Spleen (tissue), 13 donors: ENCODE measurements at places on chromosomes 12 and 14. TPM values are rescaled to one million over a fixed set of nuclear protein-coding genes. Genes with fewer than 3 reads are reported as not detected.

The BBOF1 gene
- 1.3 TPM for polyA plus RNA-seq

GRCh38 chr12:42070036-42070435, 74.6 kb downstream of the GXYLT1 start:
- DNase-seq = no peak

The FITM1 gene
- 4.6 TPM for polyA plus RNA-seq

The C12orf56 gene
- 0.03 TPM for polyA plus RNA-seq

DNA sequence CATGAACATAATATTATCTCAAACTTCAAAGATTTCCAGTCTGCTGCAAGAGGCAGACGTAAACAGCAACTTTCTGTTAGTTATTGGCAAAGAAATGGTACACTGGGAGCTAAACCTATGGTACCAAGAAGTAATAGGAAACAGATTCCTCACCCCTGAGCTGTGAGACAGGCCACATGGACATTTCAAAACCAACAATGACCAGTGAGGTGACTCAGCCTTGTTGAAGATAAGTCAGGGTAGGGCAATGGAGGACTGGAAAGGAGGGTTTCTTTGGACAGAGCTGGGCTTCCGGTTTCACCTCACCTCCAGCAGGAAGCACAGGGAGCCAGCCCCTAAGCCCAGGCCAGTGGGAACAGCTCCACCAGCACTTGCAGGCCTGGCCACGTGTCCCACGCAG, 1320.5 kb downstream of the AACS start:
- no peak for DNase-seq

- no peak for DNase-seq
Measured at GRCh38 chr14:24233538-24233866, 773 bp downstream of the GMPR2 start.

The NCKAP5L gene
- polyA plus RNA-seq = 3.6 TPM

- DNase-seq = no peak
Measured at GRCh38 chr14:65879248-65880009, 466.9 kb downstream of the FUT8 start.

DNA sequence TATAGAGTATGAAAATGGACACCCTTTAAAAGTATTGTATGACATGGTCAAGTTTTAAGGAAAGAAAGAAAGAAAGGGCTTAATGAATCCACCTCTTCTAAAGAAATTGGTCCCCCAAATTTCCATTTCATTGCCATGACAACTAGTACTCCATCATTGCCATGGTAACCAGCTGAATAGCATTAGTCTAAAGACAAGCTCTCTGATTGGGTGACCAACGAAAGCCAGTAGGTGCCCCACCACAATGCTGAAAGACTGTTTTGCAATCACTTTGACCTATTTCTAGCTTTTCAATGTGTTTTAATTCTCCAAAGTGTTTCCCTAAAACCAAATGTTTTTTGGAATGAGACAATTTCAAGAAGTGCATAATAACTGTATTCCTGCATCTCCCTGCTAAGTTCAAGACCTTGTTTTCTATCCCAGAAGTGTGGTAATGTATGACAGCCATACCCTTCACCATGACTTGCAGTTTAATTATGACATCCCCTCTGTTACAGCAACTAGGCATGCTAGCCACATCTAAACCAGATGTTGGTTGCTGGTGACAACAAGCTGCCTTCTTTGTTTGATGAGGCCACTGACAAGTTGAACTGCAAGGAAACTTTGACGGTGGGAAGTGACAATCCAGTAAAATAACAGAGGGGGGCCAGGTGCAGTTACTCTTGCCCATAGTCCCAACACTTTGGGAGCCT, 46.7 kb downstream of the KICS2 start:
- DNase-seq = no peak

DNA sequence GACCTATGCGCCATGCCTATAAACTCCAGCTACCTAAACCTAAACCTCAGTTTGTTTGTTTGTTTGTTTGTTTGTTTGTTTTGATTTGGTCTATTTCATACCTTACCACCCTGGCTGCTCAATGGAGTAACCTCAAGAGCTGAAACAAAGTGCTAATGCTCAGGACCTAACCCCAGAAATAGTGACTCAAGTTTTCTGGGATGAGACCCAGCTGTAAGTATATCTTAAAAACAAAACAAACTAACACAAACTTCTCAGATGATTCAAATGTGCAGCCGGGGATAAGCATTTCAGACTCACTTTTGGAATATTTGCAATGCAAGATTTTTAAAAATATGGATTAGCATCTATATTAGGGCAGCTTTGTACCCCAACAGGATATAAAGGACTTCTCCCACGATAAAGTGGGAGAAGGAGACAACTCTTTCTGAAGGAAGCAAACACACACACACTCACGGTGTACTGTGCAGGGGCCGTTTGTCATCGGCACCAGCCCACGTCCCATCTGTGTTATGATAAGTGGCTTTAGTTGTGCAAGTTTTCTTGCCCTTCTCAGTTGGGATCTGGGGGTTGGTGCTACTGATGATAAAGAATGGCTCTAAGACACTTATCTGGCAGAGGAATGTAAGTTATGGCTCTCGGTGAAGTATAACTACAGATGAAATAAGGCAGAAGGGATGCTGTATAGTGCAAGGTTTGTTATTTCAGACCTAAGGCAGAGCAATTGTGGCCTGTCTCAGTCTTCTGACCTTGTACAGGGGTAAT, 516.7 kb upstream of the TMEM132C start:
- no peak for DNase-seq

DNA sequence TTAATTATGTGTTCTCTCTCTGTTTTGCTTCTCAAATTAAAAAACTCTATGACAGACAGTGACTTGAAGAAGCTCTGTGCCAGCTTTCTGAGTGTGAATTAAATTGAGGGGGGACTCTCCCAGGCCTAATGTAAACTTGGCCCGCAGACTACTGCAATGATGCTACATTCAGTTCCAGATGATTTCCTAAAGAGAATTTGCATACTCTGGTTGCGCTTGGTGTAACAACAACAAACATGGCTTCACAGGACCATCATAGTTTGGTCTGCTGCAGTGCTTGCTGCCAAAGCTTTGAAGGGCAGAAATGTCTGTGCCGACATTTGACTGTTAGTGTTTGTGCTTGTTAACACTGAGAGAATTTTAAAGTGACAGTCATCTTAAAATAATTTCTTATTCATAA, 25.0 kb downstream of the CFAP54 start:
- DNase-seq = no peak

The INSM2 gene
- polyA plus RNA-seq = 0.05 TPM

- no peak for DNase-seq
Measured at GRCh38 chr12:121775501-121775900, 18.0 kb downstream of the RHOF start.

The SLC17A8 gene
- 0.02 TPM for polyA plus RNA-seq

GRCh38 chr14:95039993-95040348, 117.4 kb downstream of the DICER1 start:
- peak; percentile 41 for DNase-seq

GRCh38 chr12:74481078-74481477, 56.6 kb upstream of the ATXN7L3B start:
- no peak for DNase-seq

The SPATS2 gene
- polyA plus RNA-seq = 9.1 TPM

DNA sequence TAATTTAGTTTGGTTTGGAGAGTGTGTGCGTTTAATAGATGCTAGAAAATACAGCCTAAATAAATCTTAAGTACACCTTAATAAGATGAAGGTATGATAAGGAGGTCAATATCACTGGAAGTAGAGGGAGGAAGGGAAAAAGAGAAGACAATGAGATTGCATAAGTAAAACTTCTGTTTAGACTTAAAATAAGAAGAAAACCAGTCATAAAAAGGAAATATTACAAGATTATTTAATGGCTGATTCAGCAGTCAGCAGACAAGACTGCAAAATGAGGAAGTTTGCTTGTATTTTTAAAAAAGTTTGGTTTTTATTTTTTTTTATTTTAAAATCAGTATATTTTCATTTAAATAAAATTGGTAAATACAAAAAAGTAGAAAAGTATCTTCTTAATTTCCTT, 3.2 kb downstream of the SLC38A6 start:
- no peak for DNase-seq

- DNase-seq = no peak
Measured at GRCh38 chr12:58099476-58099875, 158.1 kb downstream of the ATP23 start.

DNA sequence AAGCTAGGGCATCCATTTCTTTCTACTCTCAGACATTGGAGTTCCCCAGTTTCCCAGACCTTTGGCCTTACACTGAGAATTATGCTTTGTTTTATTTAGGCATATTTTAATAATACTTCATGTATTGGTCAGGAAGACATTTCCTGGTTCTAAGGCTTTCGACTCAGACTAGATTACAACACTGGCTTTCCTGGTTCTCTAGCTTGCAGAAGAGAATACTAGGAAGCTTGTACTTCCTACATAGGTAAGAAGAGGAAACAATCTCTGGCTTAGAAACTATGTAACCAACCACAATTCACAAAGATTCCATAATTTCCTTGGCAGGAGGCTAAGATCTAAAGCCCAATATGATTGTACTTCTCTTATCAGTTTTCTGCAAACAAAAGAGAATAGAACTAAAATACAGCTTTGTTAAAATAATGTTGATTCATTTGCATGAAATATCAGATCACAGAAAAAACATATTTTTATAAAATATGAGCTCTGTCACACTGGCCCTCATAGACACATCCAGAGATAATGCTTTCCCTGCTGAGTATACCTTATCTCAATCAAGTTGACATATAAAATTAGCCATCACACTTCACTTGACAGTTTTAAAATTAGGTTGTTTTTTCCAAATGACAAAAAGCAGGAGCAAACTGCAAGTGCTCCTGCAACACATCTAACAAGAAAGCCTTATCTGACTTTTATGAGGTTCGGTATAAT, 30.5 kb downstream of the CLEC2D start:
- no peak for DNase-seq

The CMKLR1 gene
- 6.3 TPM for polyA plus RNA-seq

DNA sequence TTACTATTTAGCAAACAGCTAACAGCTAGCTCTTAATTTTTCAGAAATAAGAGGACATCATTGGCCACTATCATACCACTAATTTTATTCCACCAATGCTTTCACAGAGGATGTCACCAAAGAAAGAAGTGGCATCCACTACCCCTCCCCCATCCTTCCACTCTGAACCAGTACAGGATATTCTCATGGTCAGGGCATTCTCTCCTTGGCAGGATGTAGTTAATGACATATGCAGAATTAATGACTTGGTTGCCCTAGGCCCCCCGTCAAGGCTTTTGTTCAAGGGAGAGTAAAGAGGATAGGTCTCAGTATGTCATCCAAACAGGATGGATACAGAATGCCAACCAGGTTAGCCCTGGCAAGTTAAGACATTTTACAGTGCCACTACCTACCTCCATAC, 18.9 kb upstream of the NUP107 start:
- no peak for DNase-seq

DNA sequence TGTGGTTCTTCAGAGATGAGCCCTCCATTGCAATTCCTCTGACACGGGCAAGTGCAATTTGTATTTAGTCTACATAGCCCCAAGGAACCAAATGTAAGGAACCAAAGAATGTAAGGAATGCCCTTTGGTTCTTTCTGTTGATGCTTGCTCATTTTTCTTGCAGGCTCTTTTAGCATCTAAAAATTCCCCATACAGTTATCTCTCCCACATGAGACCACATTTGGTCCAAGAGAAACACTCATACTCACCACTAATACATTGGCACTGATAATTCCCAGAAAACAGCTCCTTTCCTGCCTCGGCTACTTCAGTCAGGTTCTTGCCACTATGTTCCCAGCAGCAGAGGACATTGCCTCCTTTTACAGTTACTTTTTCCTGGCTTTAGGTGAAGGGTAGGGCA, 332.6 kb downstream of the AEBP2 start:
- DNase-seq = no peak

GRCh38 chr12:13534242-13534641, 337.7 kb downstream of the EMP1 start:
- DNase-seq = no peak

DNA sequence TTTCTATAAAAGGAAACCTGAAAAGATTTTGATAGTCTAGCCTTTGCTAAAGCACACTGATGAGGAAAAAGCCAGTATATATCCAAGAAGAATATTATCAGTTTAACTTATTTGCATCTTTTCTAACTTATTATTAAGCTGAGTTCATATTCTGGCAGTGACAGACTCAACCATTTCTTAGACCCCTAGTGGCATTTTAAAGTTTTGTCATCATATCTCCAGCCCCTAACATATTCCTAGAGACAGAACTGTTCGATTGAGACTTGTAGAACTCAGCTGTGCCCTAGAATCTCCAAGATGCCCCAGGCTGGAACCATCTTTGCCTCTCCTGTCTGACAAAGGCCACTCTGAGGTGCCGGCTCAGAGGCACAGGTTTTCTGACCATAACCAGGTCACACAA, 365.6 kb downstream of the NELL2 start:
- DNase-seq = no peak

GRCh38 chr12:62934239-62934798, 631 bp downstream of the PPM1H start:
- peak; percentile 87 for DNase-seq

- no peak for DNase-seq
Measured at GRCh38 chr14:44109036-44109435, 398.0 kb downstream of the FSCB start.

- DNase-seq = no peak
Measured at GRCh38 chr12:112309797-112310196, 72.4 kb downstream of the HECTD4 start.

The EIF2B1 gene
- 28.3 TPM for polyA plus RNA-seq

The ACSM4 gene
- not detected for polyA plus RNA-seq

The RNASE1 gene
- polyA plus RNA-seq = 79.0 TPM

The SERPINA12 gene
- polyA plus RNA-seq = not detected

DNA sequence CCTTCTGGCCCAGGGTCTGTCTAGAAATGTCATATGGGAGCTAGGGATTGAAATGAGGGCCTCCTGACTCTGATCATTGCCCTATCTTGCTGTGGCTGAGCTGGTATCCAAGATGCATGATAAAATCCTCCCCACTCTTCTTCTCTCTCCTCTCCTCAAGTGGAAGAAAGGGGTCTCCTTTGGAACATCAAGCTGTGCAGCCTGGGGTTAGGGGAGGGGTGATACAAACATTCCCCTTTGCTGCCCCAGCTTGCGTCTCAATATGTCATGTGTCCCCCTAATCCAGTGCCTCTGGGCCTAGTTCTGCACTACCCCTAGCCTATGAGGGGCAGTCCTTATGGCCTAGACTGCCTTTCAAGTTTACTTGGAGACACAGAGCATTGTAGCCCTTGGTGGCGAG, 8.5 kb downstream of the RDH16 start:
- DNase-seq = no peak

- no peak for DNase-seq
Measured at GRCh38 chr14:79438696-79439342, 772.5 kb downstream of the DIO2 start.

DNA sequence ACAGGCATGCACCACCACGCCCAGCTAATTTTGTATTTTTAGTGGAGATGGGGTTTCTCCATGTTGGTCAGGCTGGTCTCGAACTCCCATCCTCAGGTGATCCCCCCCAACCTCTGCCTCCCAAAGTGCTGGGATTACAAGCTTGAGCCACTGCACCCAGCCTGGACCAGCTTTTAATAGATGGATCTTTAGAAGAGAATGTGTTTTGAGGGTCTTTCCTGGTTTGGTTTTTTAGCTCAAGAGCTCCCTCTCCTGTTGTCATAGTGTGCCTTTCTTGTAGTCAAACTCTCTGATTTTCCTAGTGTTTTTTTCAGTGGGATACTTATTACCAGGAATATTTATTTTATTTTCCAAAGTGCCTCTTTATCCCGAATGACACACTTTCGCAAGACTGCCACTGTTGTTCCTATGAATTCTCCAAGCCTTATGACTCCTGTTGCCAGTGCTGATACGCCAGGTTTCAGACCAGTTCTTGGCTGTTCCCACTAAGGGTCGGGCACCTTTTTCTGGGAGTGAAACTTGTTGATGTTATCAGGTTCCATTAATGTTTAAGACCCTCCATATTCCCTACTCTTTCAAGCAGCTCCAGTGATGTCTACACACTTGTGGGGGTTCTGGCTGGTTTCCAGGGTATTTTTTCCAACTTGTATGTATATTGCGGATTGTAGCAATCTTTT, 31.5 kb upstream of the LIMA1 start:
- no peak for DNase-seq
